Astrocyte of the cerebellum (primary cell): ENCODE measurements at places on chromosomes 6 and 20.

- no peak for DNase-seq
Measured at GRCh38 chr6:8278562-8278961, 156.8 kb downstream of the SLC35B3 start.

DNA sequence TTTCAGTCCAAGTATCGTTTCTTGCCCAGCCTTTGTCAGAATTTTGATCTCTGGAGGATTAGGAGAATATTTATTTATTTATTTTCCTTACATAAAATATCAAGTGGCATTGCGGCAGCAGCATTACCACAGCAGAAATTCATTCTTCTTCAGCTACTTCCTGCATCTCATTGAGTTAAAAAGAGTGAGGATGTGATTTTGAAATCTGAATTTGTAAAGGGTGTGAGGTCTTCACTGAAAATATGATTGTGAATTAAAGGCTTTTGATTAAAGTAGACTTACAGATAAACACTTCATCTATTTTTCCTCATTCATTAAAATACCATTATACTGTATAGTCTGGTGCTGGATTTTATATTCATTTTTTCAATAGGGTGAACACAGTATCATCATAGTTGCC, 328.4 kb downstream of the PRL start:
- no peak for DNase-seq

GRCh38 chr6:44514576-44515193, 127.2 kb downstream of the CDC5L start:
- DNase-seq = no peak

- no peak for DNase-seq
Measured at GRCh38 chr20:21586682-21587081, 72.8 kb upstream of the NKX2-2 start.

GRCh38 chr6:15441215-15441868, 195.5 kb downstream of the JARID2 start:
- peak; percentile 59 for DNase-seq
